COR-L47 (cell line): ENCODE measurements at places on chromosomes 13 and 19.
A peak's percentile ranks its signal among the peaks of the same experiment; 100 is the strongest.

DNA sequence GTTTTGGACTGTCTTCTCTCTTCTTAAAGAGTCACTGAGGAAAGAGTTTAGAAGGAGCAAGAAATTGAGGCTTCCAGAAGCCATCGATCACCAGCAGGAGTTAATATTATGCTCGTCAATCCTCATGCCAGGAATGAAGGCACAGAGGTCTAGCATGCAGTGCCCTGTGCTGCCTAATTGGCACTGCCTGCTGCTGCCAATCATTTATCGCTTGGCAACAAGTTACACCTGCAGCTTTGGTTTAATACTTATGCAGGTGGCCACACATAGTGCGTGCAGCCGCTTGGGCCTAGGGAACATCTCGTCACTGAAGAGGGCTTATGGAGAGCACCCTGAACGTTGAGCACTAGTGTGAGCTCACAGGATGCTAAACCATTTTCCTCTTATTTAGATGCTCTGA, 2.7 kb upstream of the SOX1 start:
- peak; percentile 66 for DNase-seq

DNA sequence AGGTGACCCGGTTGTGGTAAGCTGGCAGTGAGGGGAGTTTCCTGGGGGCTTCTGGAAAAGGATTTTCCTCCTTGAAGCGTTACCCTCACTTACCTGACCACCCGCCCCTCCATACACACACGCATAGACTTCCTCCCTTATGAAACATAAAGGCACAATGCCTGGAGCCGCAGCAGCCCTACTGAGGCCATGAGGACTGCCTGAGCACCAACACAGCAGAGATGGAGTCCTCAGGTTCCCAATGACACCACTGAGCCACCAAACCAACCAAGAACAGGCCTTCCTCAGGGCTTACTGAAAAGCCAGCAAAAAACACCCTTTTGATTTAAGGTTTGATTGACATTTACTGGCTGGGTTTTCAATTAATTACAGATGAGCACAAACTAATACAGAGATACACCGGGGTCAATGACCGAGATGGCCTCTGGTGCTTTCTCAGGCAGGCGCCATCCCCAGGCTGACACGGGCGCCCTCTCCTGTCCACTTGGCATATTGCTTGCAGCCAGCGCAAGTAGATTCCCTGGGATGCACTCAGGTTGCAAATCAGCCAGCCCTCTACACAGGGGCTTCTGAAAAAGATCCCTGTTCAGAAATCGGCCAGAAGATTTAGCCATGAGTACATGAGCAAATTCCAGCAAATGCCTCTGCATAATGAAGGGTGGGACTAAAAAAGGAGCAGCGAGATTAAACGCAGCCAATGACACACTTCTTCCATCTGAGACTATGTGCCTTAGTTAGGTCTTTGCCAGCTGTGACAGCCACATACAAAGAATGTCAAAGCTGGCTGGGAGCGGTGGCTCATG, 14.8 kb downstream of the OPA3 start:
- DNase-seq, result no peak

DNA sequence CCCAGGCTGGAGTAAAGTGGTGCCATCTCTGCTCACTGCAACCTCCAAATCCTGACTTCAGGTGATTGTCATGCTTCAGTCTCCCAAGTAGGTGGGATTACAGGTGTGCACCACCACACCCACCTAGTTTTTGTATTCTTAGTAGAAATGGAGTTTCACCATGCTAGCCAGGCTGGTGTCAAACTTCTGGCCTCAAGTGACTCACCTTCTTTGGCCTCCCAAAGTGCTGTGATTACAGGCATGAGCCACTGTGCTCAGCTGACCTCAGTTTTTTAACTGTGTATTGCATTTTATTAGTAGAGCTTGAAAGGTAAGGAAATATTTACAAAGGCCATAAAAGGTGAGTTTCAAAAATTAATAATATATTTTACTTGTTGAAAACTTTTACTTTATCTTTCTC, 2.3 kb downstream of the ZNF726 start:
- no peak for DNase-seq

DNA sequence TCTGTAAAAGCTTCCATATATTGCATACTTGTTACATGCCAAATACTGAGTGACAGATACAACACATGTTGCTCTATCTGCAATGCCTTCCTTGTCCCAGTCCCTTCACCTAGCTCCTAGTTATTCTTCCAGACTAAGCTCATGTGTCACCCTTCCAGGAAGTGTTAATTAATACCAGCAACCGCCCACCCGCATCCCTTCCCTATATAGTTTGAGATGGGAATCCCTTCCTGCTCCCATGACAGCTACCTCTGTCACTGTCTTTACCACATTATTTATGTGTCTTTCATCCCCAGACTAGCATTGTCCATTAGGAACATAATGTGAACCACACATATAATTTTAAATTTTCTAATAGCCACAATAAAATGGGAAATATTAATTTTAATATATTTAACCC, 49.5 kb upstream of the FRY start:
- no peak for DNase-seq

DNA sequence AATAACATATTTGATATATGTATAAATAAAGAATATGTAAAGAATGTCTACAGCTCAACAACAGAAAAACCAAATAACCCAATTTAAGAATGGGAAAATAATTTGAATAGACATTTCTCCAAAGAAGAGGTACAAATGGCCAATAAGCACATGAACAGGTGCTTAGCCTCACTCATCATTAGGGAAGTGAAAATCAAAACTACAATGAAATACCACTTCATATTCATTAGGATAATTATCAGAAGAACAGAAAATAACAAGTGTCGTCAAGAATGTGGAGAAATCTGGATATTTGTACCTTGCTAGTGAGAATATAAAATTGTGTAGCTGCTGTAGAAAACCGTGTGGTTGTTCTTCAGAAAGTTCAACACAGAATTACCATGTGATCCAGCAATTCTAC, 8.4 kb upstream of the SUPT20H start:
- DNase-seq, result no peak

DNA sequence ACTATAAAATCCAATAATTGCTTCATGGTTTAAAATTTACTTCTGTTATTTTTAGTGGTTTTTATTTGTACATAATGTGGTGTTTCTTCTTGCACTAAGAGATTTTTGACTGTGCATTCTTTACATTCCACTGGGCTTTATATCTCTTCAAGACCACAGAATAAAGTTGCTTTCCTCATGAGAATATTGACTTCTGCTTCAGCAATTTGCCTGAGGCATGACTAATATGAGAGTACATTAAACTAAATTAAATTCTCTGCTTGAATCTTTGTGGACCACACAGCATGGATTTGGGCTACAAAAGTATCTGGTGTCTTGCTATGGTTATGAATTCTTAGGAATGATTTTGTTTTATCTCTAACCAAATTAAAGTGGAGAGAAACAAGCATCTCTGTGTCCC, 1463.4 kb upstream of the PCDH20 start:
- DNase-seq, result no peak

DNA sequence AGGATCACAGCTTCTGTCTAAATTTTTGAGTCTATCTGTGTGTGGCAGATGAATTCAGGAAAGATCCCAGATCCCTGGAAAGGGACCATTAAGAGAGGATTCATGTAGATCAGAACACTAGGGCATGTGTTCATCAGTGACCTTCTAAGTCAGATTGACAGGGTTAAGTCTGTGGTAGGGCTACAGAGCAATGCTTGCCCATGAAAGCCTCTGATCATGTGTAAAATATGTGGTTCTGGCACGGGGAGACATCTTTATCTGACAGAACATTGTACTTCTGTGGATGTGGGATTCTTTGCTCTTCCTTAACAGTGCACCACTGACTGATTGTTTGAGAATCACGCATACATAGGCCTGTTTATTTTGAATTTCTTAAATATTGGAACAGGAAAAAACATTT, 42.9 kb downstream of the ZNF506 start:
- no peak for DNase-seq

DNA sequence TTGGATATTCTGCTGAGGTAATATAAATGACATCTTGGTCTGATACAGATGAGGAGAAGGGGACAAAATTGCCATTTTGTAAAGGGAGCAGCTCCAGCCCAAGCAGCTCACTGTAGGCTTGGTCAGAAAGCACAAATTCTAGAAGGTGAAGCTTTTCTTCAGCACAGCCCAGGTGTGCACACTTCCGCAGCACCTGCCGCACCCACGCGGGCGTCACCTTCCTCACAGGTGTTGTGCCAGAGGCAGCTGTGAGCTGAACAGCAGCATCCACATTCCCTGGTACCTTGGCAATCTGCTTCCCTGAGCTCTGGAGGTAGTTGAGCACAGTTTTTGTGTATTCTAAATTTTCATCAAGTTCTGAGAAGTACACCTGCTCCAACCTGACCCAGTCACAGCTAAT, 79.0 kb downstream of the SACS start:
- DNase-seq, result no peak

- DNase-seq, result no peak
Measured at GRCh38 chr13:94928127-94928775, 215.9 kb upstream of the SOX21 start.

DNA sequence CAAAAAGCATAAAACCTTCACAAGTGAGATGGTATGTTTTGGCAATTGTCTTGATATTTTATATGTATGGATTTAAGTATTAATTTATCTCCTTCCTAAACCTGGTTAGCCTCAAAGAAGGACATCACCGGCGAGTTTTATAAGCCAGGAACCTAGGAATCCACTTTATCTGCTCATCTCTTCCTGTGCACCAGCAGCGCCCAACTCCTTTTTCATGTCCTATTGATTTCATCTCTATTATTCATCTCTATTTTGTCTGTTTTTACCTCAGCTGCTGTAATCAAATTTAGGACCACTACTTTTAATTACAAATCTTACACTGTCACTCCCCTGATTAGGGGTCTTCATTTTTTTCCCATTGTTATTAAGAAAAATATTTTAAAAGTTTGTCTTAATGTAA, 286.4 kb downstream of the DACH1 start:
- DNase-seq, result no peak

GRCh38 chr13:49185264-49185663, 34.9 kb upstream of the MLNR start:
- DNase-seq, result no peak

DNA sequence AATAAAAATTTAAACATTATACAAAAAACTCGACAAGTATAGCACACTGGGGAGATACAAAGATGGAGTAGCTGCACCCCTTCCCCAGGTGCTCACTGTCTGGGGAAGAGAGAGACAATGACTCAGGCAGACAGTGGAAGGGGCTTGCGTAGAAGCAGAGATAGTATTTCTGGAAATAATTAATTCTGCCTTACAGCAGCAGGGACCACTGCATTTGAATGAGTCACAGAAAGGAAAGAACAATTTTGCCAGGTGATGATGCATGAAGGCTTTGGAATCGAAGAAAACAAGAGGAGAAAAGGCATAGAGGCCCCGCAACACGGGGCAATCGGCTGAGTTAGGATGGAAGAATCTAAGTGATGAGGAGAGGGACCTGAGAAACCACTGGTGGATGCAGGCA, 447.4 kb downstream of the EFNB2 start:
- no peak for DNase-seq

- no peak for DNase-seq
Measured at GRCh38 chr13:99467764-99468163, 33.5 kb upstream of the TM9SF2 start.

DNA sequence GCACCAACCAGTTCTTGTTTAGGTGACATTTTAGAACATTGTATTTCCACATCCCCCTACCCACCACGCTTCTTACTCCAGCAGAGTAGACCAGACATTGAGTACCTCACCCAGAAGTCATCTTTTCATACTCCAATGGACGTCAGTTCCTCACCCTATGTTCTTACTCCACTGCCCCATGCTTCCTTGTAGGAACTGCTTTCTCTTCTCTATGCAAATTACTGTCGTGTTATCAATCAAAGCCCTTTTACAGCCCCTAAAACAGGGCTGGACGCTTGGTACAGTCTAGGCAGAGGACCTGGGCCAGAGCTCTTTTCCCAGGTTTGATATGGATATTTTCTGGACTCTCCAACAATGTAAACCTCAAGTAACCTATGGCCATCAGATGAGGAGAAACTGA, 58.2 kb downstream of the USP12 start:
- no peak for DNase-seq

GRCh38 chr13:59495299-59495698, 668.4 kb downstream of the DIAPH3 start:
- DNase-seq, result no peak

GRCh38 chr19:17234911-17235299, 8.9 kb downstream of the OCEL1 start:
- DNase-seq, result peak; percentile 43

GRCh38 chr19:54262066-54262465, 5.0 kb upstream of the LILRB5 start:
- DNase-seq, result no peak

GRCh38 chr19:11050323-11051114, 38.7 kb upstream of the LDLR start:
- no peak for DNase-seq

- no peak for DNase-seq
Measured at GRCh38 chr13:27919934-27920676, at the start of gene PDX1. Gene PDX1, plus strand, starts transcription at chr13:27920000. Its CDS starts 139 bp downstream, at chr13:27920139.

- no peak for DNase-seq
Measured at GRCh38 chr13:79625517-79625916, 144.6 kb downstream of the NDFIP2 start.

GRCh38 chr19:34431681-34432402, 3.7 kb downstream of the UBA2 start:
- no peak for DNase-seq

GRCh38 chr13:112431734-112432133, 55.6 kb downstream of the SPACA7 start:
- DNase-seq, result no peak
